Heart right ventricle (tissue), 16 donors: ENCODE measurements at places on chromosomes 1 and 21.

- DNase-seq: no peak
These were observed 191.5 kb upstream of the AJAP1 start for GRCh38 chr1:4462831-4463484.

DNA sequence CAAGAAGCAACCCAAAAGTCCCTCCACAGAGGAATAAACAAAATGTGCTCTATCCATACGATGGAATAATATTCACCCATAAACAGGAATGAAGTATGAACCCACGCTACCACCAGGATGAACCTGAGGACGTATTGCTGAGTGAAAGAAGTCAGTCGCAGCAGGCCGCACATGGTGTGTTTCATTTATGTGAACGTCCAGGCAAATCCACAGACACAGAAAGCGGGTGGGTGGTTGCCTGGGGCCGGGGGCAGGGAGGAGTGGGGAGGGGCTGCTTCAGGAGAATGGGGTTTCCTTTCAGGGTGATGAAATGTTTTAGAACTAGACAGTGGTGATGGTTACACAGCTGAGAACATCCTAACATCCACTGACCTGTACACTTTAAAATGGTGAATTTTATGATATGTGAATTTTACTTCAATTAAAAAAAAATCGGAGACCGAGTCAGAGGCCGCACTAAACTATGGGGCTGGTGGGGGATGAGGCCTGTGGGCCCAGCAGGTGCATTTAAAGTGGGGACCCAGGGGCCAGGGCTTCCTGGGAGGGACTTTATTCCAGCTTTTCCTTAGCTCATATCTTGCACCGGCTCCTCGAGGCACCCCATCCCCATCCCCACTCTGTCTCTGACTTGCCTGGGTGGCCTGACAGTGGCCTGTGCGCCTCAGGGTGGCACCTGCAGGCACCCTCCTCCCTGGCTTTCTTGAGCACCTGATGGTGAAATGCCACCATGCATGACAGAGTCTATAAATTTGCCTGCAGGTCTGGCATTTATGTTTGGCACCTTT, 392.6 kb upstream of the VAMP3 start:
- no peak for DNase-seq

DNA sequence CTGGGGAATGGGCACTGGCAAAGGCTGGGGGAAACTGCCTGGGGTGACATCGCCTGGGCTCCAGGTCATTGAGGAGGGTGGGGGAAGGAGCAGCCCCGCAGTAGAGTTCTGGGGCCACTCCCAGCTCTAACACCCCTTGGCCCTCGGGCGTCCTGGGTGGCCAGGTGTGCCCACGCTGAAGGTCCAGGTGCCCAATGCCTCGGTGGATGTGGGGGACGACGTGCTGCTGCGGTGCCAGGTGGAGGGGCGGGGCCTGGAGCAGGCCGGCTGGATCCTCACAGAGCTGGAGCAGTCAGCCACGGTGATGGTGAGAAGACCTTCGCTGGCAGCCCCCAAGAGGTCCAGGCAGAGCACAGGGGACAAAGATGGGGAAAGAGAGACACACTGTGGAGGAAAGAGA, 7.7 kb downstream of the NTRK1 start:
- no peak for DNase-seq

- no peak for DNase-seq
These were observed 69.9 kb upstream of the SIPA1L2 start for GRCh38 chr1:232699814-232700213.
